Activated CD4-positive, alpha-beta T cell treated with anti-CD3 and anti-CD28 coated beads for 24 hours (primary cell): ENCODE measurements at places on chromosomes 12 and 14.

GRCh38 chr12:91098941-91099340 lies 12.4 kb downstream of the LUM start:
- DNase-seq: no peak

DNA sequence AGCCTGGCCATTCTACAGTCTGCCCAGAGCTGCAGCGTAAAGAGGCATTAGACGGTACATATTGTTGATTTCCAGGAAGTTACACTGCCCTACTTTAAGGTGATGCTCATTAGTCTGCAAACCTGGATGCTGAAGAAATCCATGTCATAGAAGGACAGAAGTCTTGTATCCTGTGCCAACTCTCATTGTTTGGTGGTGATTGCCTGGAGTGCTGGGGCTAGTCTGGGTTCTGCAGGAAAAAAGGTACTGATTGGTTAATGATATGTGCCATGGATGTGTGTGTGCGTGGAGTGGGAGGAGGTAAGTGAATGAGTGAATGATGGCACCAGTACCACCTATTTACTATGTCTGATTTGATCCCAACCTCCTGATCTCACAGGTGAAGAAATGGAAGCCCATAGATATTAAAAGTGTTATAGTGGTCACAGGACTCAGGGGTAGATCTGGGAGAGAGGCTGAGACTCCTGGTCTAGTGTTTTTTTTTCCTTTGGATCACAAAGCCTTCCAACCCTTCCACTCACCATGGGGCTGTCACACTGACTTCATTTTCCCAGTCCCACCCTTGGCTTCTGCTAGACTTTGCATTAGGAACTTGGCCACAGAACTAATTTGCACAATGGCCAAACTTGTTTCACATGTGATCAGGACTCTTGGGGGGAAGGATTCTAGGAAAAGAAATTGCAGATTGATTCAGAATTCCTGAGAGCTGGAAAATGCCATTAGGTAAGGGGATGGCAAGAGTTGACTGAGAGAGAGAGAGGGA lies 96.1 kb downstream of the TMX1 start:
- DNase-seq: no peak

DNA sequence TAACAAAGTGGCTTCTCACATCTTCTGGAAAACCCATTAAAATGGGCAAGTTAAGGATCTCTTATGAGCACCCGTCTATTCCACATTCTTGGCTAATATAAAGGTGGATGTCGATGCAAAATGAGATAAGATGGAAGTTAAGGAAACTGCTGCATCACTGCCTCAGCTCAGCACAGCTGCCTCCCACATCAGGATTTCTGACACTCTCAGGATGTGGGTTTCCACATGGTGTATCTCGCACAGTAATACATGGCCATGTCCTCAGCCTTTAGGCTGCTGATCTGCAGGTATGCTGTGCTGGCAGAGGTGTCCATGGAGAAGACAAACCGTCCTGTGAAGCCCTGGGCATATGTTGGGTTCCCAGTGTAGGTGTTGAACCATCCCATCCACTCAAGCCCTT lies 1348.0 kb downstream of the TMEM121 start:
- DNase-seq: no peak

DNA sequence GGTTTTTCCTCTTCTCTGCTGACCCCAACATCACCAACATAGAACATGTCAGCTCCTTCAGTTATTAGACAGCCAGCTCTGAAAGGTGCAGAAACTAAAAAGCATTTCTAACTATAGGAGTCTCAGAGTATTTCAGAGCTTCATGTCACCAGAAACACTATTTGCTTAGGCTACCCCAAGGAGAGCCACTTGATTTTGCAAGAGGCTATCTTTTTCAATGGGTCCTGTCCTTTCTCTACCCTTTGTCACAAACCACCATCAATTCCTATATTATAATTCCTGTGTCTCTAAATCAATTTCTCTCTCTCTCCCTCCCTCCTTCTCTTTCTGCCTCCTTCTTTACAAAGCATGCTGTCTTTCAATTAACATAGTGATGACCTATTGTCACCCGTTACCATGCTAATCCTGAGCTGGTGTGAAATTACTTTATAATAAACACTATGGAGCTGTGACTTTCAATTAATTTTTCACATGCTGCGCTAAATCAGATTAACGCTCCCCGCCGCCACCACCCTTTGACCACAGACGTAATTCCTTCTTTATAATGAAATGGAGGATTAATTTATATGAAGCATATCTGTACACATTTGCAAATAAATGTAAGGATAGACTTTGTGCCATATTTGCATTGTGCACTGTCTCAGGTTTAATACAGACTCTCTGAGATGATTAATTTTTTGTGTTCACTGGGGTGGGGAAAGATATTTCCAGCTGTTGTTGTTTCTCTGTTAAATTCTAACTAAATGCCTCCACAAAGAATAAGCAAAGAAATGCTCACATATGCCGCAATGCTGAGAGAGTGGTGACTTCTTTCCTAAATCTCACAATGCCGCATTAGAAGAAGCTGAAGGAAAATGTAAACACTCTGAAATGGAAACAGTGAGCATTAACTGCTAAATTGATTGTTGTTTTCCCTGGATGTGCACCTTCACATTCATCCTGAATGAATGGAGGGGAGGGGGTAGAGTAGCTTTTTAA lies 418.6 kb downstream of the PDZRN4 start:
- DNase-seq: no peak

DNA sequence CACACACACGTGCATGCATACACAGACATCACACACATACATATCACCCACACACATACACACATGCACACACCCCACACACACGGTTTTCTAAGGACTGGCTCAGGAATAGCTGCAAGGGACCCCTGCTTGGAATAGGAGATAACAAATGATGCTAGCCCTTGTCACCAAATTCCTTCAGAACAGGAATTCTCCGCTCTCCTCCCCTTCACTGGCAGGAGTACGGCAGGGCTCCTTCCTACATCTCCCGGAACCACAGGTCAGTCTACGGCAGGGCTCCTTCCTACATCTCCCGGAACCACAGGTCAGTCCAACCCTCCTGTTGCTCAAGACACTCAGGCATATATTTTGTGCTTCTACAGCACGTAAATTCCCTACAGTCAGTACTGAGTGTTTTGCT lies 23.9 kb downstream of the PHLDA1 start:
- DNase-seq: no peak

GRCh38 chr14:86168371-86168770 lies 638.4 kb downstream of the FLRT2 start:
- no peak for DNase-seq

DNA sequence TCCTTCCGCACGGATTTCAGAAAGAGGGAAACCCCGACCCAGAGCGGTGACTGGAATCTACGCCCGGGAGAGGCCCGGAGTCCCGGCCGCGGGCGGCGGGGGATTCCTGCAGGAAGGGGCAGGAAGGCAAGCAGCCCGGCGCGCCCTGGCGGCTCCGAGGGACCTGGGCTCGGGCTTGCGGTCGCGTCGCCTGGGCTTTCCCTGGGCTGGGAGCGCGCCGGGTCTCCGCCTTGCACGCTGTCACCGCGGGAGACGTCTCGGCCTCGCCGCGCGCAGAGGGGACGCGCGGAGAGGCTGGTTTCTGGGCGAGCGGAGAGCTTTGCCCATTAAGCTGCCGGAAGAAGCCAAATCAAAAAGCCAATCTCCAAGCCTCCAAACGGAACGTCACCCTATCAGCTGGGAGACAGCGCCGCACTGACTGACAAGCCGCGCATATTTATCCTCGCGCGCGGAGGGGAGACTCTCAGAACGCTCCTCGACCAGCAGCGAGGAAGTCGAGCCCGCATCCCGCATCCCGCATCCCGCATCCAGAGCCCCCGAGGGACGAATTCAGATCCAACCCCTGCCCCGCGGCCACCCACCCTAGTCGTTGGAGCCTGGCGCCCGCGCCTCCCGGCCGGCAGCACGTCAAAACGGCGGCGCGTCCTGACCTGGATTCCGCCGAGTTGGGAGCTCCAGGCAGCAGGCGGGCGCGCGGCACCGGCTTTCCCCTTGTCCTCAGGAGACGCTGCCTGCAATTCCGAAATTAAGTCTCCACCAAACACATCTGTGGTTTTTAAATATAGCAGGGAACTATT lies at the start of gene SLC8A3:
TSS of gene SLC8A3 (minus strand) at position 293 of the 797 bp plus-strand sequence. CDS start 20,529 bp downstream, outside the sequence.
- no peak for DNase-seq

GRCh38 chr14:31457665-31458659 lies 656 bp upstream of the DTD2 start:
- no peak for DNase-seq

DNA sequence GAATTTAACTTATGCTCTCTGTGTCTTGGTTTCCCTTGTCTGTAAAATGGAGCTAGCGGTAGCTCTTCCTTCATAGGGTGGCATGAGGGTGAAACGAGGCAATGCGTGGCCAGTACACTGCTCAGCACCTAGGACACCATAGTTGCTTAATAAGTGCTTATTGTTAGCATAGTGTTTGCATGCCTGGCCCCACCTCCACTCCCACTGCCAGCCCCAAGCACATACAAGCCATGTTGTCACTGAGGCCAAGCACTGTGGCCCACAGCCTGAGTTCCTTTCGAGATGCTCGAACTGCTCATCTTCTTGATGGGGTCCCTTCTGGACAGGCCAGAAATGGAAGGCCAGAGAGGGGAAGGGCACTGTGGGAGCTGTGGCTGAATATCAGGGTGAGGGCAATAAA lies 839 bp downstream of the FICD start:
- no peak for DNase-seq

- no peak for DNase-seq
Measured at GRCh38 chr14:88049936-88050335, 45.0 kb downstream of the GPR65 start.

DNA sequence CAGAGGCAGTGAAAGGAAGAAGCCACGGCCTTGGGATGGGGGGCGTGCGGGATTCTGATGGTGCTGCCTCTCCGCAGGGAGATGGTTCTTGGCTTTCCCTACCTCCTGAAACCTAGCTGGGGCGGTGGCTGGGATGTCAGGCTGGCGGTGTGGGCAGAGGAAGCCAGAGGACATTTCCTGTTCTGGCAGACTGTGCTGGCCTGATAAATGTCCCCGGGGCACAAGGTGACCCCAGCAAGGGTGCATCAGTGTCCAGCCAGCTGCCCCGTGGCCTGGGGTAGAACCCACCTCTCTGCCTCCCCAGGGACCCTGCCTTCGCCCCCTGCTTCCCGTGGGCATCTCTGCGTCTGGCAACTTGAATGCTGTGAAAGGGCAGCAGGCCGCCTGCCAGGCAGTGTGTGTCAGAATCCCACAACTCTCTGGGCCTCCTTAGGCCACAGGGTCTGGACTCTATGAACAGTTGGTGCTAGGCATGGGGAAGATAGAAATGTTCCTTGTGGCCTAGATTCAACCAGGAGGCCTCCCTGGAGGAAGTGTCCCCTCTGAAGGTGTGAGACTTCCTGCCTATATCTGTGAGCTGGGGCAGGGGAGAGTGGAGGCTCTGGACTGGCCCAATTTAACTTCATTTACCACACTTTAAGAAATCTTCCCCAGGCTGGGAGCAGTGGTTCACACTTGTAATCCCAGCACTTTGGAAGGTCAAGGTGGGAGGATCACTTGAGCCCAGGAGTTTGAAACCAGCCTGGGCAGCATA lies 4.9 kb downstream of the SH2B3 start:
- DNase-seq: no peak

DNA sequence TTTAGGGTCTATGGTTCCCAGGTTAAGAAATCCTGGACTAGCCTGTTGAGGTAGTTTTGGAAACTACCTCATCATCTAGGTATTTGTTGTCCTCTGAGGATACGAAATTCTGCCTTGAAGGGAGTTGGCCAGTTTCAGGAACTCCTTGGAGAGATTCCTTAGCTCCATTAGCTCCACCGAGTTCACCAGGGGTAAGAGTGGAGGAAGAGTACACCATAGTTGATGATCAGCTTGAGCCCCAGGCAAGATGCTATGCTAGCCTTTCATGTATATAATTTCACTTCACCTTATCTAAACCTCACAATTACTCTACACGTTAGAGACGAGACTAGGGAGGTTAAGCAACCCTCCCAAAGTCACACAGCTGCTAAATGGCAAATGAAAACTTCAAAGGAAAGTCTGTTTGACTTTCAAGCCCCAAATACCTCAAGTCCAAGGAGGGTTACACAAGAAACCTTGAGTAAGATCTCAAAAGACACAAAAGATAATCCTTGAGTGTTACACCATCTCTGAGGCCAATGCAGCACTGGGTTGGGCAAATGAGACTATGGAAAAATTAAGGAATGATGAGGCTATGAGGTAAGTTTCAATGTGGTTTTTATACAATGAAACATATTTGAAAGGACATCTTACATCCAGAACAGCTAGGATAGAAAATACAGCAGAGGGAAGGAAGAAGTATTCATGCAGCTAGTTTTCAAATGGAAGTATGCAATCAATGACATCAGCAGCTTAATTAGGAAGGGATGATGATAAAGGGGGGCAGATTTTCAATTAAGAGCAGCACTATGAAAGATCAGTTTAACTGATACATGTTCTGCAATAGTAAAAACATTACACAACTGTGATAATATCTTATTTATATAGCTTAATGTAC lies 97.2 kb upstream of the KRAS start:
- DNase-seq: no peak

DNA sequence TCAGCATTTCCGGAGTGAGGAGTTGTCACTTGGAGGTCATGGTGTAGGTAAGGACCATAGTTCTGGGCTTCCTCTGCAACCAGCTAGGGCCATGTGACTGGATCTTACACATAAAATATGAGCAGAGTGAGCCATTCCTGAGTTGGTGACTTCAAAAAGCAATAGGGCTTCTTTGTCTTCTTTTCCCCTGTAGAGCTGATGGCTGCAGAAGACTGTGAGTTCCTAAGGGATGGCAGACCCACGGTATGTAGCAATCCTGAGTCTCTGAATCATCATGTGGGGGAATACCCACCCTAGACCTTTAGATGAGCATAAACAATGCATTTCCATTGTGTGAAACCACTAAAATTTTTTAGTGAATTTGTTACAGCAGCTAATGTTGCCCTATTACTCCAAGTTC lies 151.1 kb upstream of the TBX3 start:
- DNase-seq: no peak

DNA sequence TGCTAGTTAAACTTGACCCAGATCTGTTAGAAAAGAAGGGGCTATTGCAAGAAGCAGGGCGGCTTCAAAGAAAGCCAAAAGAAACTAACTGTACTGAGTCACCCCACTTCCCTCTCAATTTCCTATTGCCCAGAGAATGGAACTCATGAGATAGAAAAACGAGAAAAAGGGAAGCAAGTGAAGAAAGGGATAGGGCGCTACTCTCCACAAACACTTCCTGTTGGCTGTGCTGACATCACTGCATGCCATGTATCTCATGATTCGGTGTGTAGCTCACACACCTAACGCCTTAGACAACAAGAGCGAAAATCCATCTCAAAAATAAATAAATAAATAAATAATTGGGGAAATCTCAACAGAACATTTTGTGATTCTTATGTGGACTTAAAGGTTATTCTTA lies 13.0 kb upstream of the P2RX4 start:
- DNase-seq: no peak

DNA sequence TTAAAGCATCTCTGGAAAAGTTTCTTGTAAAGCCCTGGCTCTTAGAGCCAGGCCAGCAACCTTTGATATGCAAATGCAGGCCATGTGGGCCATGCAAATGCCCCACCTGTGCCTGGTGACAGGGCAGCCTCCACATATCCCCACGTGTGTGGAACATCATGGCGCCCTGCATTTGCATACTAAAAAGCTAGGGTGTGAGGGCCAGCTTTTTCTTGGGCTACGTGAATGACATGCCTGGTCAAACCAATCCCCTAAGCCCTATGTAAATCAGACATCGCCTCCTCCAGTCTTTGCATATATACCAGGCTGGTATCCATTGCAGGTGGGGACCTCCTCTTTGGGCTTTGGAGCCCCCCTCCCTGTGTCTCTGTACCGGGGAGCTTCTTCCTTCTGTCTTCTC lies 6.4 kb downstream of the CSRP2 start:
- no peak for DNase-seq

GRCh38 chr14:67574156-67574555 lies 25.9 kb downstream of the PIGH start:
- DNase-seq: no peak
